ENCODE measurements at places on chromosomes 7 and 10.
A peak's percentile ranks its signal among the peaks of the same experiment; 100 is the strongest.

GRCh38 chr10:71606257-71607081 is 113.1 kb downstream of the C10orf105 start:
- peaks cover 11% of the 10 kb centered on the region for H3K4me1 ChIP-seq
- H3K36me3 ChIP-seq = no peaks in the 10 kb centered on the region
- H3K4me3 ChIP-seq = no peak overlapping the region
- peaks cover 44% of the 10 kb centered on the region for H3K27me3 ChIP-seq
- DNase-seq = no peak
- no peak overlapping the region for H3K27ac ChIP-seq

DNA sequence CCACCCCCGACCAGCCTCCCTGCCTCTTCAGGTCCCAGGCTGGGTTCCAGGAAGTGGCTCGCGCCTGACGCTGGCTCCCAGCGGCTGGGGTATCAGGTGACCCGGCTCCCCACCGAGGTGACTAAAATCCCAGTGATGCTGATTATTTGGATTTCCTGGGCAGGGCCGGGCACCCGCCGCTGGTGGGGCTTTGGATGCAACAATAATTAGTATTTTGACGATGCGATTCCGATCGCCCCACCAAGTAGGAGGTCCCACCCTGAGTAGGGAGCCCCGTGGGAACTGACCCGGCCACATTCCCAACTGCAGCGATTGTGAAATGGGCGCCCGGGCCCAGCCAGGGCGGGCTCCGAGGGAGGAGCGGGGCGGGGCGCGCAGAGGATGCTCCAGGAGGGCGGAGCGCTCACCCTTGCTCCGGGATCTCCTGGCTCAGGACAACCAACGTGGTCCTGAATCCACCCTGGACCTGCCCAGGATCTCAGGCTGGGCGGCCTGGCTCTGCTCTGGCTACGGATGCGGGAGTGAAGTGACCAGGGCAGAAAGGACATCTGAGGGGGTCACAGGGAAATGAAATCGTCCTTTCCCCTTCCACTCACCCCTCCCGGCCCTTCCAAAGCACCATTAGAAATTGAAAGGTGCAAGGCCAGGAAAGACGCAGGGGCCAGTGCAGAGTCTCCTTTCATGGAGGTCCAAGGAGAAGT is 32.6 kb downstream of the DUSP5 start:
- peak overlapping the region; percentile 42 for H3K27ac ChIP-seq
- H3K27me3 ChIP-seq = no peaks in the 10 kb centered on the region
- H3K4me3 ChIP-seq = peak overlapping the region; percentile 39
- peaks cover 27% of the 10 kb centered on the region for H3K4me1 ChIP-seq
- DNase-seq = peak; percentile 73

DNA sequence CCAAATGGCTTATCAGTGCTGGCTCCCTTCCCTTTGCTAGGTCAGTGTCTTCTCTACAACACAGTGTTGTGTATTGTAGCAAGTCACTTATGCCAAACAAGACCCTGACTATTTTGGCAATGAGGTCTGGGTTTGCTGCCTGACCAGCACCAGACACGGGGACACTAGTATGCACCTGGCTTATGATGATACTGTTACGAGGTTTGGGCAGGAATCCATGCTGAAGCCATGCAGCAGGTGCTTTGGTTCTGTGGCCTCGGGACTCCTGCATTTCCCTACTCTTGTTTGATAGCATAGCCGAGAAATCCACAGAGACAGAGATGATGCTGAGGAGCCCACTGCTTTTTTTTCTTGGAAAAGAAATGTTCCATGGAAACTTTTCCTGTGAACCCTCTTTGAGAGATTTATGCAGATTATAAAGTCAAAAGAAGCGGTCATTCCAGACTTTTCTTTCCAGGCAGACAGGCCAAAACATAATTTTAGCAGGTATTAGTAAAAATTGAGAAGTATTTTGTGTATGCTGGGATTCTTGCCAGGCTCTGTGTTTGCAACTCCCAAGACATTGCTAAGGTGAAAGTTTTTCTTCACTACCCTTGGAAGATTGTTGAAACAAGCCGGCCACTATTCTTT is 291.1 kb downstream of the BBS9 start:
- H3K27ac ChIP-seq = no peak overlapping the region
- H3K27me3 ChIP-seq = peaks cover 17% of the 10 kb centered on the region
- no peak for DNase-seq
- H3K4me1 ChIP-seq = no peaks in the 10 kb centered on the region
- H3K4me3 ChIP-seq = no peak overlapping the region

DNA sequence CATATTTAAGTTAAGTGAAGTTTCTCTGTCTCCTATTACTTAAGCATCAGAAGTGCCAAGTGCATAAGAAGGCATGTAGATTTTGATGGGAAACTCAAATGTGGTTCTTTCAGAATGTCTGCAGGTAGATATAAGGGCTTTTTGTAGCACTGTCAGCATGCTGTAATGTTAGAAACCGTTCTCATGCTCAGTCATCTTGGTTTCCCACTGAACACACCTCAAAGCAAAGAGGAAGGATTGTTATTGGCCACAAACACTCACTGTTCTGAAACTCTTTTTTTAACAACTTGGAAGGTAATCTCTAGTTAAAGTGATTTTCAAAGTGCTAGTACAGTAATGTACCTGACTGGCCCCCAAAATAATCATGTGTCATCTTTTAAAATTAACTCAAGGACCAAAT is 126.0 kb downstream of the AASS start:
- H3K27me3 ChIP-seq = no peaks in the 10 kb centered on the region
- no peak overlapping the region for H3K4me3 ChIP-seq
- no peaks in the 10 kb centered on the region for H3K36me3 ChIP-seq
- no peak overlapping the region for H3K27ac ChIP-seq
- H3K4me1 ChIP-seq = no peaks in the 10 kb centered on the region
- no peak for DNase-seq

- H3K36me3 ChIP-seq = peaks cover 32% of the 10 kb centered on the region
- no peak overlapping the region for H3K4me3 ChIP-seq
- DNase-seq = no peak
Observed at GRCh38 chr7:158824028-158824427, 5.3 kb downstream of the ESYT2 start.

GRCh38 chr7:15084368-15084767 is 181.8 kb upstream of the DGKB start:
- H3K27me3 ChIP-seq = no peaks in the 10 kb centered on the region
- DNase-seq = no peak
- H3K36me3 ChIP-seq = no peaks in the 10 kb centered on the region
- no peak overlapping the region for H3K4me3 ChIP-seq
